Activated CD8-positive, alpha-beta T cell treated with anti-CD3 and anti-CD28 coated beads, Interleukin-2, amount 10 ng/mL, durations not matched to agents 7 days and 5 days (primary cell): ENCODE measurements at places on chromosomes 3 and 15. TPM values are rescaled to one million over a fixed set of nuclear protein-coding genes. Genes with fewer than 3 reads are reported as not detected.

Gene SAMD7
- total RNA-seq, result not detected

DNA sequence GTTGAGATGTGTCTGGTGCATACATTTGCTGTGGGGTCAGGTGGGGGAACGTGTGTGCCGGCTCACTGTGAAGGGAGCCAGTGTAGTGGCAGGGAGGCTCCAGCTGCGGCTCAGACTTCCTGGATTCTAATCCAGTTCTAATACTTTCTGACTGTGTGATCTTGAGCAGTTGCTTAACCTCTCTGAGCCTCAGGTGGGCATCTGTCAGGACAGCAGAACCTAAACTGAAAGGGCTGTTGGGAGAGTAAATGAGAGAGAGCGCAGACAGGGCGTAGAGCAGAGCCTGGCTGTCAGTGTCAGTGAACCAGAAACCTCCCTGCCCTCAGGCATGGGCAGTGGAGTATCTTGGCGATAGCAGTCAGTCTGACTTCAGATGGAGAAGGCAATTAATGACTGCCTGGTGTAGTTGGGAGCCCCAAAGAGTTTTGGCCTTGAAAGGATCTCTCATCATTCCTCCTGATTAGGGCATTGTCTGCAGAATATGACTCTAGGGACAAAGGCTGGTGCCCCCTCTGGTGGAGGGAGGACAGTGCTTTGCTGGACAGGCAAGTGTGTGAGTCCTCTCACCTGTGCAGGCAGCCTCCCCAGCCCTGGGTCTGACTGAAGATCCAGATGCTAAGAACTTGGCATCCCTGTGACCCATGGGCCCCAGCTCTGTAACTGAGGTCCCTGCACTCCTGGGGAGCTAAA lies 9.6 kb downstream of the KBTBD13 start:
- no peaks in the 10 kb centered on the region for H3K36me3 ChIP-seq
- H3K4me3 ChIP-seq, result no peak overlapping the region
- H3K27me3 ChIP-seq, result peaks cover 19% of the 10 kb centered on the region
- DNase-seq, result peak; percentile 40
- no peak overlapping the region for H3K27ac ChIP-seq

DNA sequence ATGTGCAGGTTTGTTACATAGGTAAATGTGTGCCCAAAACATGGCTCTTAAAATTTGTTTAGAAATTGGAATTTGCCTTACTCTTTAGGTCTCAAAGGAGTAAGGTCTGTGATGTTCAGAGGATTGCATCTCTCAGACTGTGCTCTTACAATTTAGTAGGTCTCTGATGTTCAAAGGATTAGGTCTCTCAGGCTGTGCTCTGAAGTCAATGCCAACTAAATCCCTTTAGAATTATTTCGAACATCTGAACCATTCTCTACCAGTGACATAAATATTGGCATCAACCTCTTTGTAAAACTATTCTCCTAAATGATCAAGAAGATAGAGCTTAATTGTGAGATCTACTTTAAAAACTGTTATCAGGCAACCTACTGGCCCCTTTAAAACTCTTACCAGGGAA lies at the start of gene OR5K1:
Gene OR5K1, plus strand, starts transcription at position 301 of the 400 bp plus-strand sequence. CDS start 6,376 bp downstream, outside the sequence.
- no peak for DNase-seq
- no peaks in the 10 kb centered on the region for H3K36me3 ChIP-seq
- peaks cover 5% of the 10 kb centered on the region for H3K27me3 ChIP-seq
- no peak within 1 kb of the TSS for H3K4me3 ChIP-seq

GRCh38 chr15:58697220-58697619 lies 52.3 kb downstream of the ADAM10 start:
- H3K36me3 ChIP-seq, result peaks cover 70% of the 10 kb centered on the region
- DNase-seq, result no peak
- H3K27ac ChIP-seq, result no peak overlapping the region
- H3K27me3 ChIP-seq, result no peaks in the 10 kb centered on the region
- H3K4me3 ChIP-seq, result no peak overlapping the region
- peaks cover 36% of the 10 kb centered on the region for H3K4me1 ChIP-seq

GRCh38 chr3:129560911-129561594 lies 18.1 kb downstream of the H1-8 start:
- peaks cover 2% of the 10 kb centered on the region for H3K27me3 ChIP-seq
- peaks cover 11% of the 10 kb centered on the region for H3K4me1 ChIP-seq

DNA sequence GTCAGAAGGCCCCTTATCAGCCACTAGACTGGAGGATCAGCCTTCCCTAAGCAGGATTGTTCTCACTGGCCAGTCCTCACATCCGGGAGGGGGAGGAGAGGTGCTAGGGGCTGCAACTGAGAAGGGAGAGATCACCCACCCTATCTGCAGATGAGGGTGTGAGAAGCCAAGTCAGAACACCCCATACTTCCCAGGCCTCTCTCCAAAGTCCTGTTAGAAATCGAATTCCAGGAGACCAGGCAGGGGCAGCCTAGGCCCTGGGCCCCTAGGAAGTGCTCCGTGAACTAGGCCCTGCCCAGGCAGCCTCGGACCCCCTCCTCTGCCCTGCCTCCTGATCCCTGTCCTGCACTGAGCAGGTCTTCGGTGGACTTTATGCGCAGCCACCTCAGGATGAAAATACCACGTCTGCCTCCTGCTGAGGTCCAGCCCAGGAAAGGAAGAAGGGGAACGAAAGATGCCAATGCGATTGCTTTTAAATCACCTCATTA lies 933 bp downstream of the DZIP1L start:
- H3K4me1 ChIP-seq, result peaks cover 8% of the 10 kb centered on the region
- H3K27me3 ChIP-seq, result peaks cover 33% of the 10 kb centered on the region
- H3K4me3 ChIP-seq, result peak overlapping the region; percentile 73
- H3K36me3 ChIP-seq, result no peaks in the 10 kb centered on the region
- DNase-seq, result no peak

DNA sequence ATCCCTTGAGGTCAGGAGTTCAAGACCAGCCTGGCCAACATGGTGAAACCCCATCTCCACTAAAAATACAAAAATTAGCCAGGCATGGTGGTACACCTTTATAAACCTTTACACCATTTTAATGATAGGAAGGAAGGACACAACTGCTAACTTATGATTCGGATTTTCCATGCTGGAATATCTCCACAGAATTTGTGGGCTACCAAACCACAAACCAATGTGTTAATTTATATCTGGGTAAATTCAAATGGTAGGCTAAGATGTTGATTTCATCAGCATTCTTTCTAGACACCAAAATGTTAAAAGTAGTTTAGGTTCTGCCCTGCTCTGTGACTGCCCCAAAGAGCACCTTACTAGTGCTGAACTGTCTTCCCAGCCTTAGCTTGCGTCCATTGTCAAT lies 72.8 kb downstream of the POLQ start:
- no peaks in the 10 kb centered on the region for H3K27me3 ChIP-seq
- no peak for DNase-seq
- peaks cover 65% of the 10 kb centered on the region for H3K36me3 ChIP-seq
- no peaks in the 10 kb centered on the region for H3K4me1 ChIP-seq
- H3K4me3 ChIP-seq, result no peak overlapping the region

DNA sequence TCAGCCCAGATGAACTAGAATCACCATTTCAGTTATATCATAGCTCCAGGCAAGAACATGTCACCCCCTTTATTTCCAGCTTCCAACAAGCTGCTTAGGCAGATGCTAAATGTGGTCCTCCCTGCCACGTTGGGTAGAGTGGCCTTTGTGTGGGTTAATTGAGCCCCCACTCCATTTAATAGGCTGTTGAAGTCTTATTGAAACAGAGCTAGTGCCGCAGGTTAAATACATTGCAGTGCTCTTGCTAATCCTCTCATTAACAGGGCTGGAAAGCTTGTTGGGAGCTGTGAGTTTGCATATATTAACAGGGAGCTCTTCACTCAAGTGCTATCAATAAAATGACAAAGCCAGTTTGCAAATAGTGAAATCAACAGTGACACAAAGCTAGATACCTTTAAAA lies 248.4 kb upstream of the CMC1 start:
- no peak overlapping the region for H3K27ac ChIP-seq
- no peaks in the 10 kb centered on the region for H3K36me3 ChIP-seq
- H3K4me1 ChIP-seq, result no peaks in the 10 kb centered on the region
- no peak overlapping the region for H3K4me3 ChIP-seq
